GM23338 (cell line): ENCODE measurements at places on chromosomes 16 and 17.

- peak; percentile 40 for DNase-seq
Measured at GRCh38 chr17:46020998-46021397, 21.9 kb downstream of the STH start.

DNA sequence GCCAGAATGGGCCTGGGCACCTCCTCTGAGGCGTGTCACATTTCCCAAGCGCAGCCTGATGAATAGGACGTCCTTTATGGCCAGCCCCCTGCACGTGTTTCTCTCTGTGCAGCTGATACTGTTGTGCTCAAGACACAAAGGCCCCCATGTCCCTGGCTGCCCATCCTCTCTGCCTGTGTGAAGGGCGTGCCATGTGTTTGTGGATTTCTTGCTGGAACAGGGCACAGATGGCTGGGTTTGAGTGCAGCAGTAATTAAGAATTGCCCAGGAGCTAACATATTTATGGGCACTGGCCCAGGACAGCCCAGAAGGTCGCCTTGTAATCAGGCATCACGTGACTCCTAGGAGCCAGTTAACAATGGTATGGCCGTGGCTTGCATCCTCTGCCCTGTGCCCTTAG, 181.1 kb downstream of the CCDC182 start:
- no peak for DNase-seq

GRCh38 chr17:80339731-80340456, 75.1 kb upstream of the ENDOV start:
- DNase-seq: no peak

GRCh38 chr17:41885733-41886132, 20.5 kb upstream of the KLHL11 start:
- peak; percentile 13 for DNase-seq

DNA sequence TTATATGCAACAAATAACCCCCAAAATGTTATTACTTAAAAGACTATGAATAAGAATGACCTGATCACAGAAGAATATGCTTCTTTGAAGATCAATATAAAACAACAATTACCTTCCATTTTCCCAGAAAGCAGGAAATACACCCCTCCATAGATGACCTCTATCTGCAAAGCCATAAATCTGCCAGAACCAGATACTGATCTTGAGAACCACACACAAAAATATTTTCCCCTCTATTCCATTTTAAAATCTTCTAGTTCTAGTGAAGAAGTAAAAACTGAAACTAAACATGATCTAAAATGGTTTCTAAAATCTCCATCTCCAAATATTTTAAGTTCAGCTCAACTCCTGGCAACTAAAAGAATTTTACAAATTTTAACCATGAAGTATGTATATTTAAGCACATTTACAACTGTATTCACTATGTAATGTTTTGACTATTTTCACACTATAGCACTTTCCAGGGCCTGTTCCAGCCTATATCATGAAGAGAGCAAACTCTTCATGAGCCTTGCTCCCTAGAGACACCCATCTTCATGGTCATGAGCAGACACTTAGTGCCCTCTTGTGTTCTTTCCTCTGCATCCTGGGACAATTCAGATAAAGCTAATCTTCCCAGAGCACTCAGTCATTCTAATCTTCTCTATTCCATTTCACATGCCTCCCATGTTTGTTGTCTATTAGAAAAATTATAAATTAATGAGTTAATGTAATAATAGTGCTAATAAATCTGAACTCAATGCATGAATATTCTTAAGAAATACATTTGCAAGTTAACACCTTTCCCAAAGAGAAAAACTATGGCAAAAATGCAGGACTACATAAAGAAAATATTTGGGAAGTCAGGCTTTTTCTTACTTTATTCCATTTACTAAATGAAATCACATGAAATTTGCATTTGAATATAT, 87.0 kb downstream of the HELZ start:
- DNase-seq: peak; percentile 43

GRCh38 chr16:85209526-85210121, 97.4 kb upstream of the CIBAR2 start:
- DNase-seq: no peak

GRCh38 chr17:73476890-73477350, 165.1 kb upstream of the CDC42EP4 start:
- DNase-seq: no peak

DNA sequence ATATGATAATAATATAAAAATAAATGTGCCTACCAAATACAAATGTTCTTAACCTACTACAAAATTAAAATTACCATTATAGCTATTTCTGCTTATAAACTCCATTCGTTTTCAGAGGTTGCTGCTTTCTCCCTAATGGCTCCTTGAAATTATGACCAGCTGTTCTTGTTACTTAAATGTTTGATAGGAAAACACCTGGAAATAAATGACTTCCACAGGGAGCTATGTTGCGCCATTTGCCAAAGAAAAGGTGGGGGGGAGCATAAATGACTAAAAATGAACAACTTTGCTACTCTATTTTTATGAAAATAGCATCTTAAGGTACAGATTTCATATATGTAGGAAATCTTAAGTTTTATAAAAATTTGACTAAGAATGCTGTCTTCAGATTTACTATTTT, 157.5 kb upstream of the MON1B start:
- no peak for DNase-seq

GRCh38 chr17:2994441-2994840, 69.0 kb downstream of the OR1D5 start:
- no peak for DNase-seq

DNA sequence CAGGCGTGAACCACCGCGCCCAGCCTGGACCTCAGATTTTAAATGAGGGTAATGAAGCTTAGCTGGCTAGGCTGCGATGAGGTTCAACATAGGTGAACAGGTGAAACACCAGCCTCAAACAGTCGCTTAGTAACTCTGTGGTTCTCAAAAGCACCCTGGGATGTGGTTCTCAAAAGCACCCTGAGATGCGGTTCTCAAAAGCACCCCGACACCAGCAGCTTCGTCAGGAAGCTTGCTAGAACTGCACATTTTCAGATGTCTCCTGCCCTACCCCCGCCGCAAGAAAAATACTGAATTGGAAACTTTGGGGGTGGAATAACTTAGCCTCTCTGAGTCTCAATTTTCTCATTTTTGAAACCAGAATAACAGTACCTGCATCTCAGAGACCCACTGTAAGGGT, 86.7 kb upstream of the XYLT1 start:
- DNase-seq: no peak

DNA sequence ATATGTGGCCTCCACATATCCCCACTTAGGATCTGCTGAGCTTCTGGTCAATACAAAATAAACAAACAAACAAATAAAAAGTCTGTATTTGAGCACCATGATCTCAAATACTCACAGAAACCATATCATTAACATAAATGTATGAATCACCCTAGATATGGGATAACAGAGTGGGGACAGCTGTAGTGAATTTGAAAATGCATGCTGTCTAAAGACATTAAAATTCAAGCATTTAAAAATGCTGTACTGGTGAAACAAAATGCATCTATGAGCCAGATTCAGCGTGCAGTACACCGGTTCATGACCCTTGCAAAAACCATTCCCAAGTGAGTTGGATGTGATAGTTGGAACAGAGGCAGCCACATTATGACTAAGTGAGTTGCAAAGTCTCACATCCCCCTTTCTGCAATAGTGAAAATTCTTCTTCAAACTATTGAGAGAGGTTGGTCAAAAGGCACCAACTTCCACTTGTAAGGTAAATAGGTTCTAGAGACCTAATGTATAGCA, 12.3 kb downstream of the GRIN2A start:
- no peak for DNase-seq

GRCh38 chr16:55490301-55490700, 11.3 kb downstream of the MMP2 start:
- DNase-seq: no peak

GRCh38 chr17:21042458-21043295, at the start of gene USP22:
Gene USP22 (minus strand): TSS chr17:21043011. CDS start chr17:21042835, 176 bp downstream.
- DNase-seq: no peak

DNA sequence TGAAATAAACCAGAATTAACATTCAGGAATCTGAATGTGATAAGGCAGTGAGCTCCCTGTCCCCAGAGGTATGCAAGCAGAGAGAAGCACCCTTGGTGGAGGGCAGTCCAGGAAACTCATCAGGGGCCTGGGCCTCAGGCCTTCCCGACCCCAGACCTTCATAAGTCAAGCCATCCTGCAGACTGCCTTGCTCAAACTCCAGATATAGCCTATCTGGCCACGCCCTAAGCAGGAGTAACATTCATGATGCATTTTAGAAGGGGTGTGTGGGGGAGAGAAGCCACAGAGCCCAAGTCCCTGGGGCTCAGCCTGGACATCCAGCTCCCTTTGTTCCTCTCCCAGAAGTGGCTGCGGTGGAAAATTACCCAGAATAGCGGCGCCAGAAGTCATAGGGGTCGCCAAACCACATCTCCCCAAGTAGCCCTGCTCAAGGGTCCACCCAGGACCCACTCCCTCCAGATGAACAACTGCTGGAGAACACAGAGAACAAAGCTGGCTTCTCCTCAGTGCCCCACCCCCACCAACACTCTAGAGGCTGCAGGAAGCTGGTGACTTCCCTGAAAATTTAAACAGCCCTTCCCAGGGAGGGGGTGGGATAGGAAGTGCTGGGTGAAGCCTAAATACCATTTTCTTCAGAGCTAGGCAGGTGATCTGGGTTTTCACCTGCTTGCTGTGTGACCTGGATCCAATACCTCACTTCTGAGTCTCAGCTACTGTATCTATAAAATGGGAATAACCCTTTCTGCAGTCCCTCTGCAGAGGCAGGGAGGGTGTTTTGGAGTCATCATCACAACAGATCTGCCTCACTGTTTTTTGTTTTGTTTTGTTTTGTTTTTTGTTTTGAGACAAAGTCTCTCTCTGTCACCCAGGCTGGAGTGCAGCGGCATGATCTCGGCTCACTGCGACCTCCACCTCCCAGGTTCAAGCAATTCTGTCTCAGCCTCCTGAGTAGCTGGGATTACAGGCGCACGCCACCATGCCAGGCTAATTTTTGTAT, 1.5 kb upstream of the SREBF1 start:
- DNase-seq: peak; percentile 95

DNA sequence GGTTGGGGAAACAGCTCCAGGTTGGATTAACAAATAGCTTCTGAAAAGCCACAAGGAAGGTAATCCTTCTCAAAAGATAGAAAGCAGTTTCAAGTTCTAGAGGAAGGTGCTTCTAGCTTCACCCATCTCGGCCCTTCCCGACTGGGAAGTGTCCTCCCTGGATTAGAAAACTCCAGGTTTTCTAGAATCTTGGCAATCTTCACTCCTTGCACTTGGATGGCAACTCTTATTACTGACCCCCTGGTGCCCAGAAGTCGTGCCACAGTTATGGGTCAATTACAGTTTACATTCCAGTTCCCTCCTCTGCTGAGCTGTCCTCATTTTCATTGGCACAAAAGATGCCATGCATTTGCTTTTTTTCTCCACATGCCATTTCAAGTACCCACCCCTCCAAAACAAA, 65.6 kb downstream of the SMG6 start:
- DNase-seq: no peak

DNA sequence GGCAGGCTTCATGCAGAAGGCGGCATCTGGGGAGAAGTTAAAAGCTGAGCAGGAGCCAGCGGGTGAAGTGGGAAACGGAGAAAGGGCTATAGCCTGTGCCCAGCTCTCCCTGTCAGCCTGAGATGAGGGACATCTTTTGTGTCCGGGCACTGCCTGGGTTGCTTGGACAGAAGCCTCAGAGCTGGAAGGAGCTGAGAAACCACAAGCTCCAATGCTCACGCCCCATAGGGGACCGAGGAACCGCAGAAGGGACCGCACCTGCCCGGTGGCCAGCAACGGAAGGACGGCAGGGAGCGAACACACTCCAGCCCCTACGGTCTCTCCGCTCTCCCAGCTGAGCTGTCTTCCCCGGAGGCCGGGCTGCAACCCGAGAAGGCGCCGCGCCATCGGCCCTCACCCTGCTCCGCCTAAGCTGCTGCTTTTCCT, 175.8 kb downstream of the NPIPB11 start:
- peak; percentile 57 for DNase-seq

DNA sequence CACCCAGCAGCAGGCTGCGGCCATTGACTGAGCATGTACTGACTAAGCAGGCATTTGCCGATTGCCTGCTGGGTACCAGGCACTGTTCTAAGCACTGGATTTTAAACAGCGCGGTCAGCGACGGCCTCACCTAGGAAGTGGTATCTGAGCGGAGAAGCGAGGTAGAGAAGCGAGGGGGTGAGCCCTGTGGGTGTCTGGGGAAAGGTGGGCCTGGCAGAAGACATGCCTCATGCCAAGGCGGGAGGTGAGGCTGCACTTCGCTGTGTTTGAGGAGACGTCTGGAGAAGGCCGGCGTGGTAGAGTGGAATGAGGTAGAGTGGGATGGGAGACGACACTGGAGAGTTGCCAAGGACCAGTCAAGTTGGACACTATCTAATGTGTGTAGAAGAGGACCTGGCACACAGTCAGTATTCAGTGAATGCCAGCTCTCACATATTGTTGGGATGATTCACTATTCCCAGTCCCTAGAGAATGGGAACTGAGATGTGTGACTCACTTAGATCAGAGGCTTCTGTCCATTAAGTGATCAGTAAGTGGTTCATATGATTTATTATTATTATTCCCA, 14.4 kb downstream of the SYCE1L start:
- DNase-seq: no peak

- no peak for DNase-seq
Measured at GRCh38 chr16:47363761-47364160, 97.1 kb downstream of the ITFG1 start.

DNA sequence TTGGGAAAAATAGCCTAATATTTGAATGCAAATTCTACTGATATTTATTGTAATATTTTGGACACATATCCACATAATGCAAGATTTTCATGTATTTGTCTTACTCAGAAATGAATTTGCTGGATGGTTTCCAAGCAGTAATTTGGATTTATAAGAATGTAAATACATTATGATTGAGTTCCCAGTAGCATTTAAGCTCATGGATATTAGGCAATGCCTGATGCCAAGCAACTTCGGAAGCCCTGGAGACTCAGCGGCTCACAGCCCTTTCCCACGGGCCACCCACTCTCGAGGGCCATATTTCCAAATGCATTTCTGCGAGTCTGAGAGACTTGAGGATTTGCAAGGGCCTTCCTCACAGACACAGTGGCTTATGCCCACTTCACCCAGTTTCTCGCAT, 62.1 kb upstream of the MYOCD start:
- no peak for DNase-seq
